ENCODE measurements at places on chromosomes 7 and 10.

GRCh38 chr10:132152896-132153580 lies 33.7 kb upstream of the DPYSL4 start:
- DNase-seq: no peak

GRCh38 chr10:35895331-35895730 lies 253.2 kb upstream of the FZD8 start:
- no peak for DNase-seq

DNA sequence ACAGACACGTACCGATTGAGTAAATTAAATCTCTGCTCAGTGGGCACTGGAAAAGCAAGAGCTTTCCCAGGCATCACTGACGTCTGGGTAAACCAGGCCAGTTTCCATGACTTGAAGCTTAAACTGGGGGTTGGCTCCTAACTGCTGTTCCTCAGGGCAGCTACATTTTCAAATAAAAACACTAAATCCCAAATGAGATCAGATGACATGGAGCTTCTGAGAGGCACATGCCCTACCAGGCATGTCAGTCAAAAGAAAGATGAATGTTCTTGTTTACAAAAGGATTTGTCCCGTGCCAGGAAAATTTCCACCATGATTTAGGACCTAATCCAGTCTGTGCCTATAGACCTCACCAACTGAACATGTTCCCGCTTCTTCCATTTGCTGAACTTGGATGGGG lies 220.2 kb downstream of the KCNMA1 start:
- no peak for DNase-seq

DNA sequence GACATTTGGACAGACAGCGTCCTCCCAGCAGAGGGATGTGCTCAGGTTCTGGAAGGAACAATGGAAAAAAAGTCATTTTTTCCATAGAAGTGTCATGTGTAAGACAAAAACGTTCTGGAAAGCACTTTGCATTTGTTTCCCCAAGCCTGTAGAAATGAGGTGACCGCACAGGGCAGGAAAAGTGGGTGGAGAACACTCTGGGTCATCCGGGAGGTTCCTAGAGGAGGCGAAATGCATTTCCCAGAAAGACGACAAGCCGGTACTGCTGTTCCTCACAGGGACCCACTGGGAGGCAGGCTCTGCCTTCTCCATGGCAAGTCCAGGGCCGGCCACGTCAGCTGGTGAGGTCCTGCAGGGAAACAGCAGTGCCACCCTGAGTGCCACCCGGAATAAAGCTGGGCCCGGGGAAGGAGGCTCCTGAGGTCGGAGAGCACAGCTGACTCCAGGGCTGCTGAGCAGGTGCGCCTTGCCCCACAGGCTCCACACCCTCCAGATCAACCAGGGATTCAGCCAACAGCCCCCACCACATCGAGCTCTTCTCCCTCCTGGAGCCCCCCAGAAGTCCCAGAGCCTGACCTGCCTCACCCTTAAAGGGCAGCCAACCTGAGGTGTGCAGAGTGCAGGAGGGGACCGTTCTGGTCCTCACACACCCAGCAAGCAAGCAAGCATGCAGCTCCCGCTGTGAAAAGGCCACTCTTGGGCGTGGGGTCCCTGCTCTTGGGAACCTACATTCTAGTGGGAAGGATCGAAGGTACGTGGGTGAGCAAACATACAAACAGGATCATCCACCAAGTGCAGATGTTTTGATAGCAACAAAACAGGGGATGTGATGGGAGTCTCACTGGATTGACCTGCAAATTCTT lies 28.8 kb upstream of the INPP5A start:
- DNase-seq: no peak

DNA sequence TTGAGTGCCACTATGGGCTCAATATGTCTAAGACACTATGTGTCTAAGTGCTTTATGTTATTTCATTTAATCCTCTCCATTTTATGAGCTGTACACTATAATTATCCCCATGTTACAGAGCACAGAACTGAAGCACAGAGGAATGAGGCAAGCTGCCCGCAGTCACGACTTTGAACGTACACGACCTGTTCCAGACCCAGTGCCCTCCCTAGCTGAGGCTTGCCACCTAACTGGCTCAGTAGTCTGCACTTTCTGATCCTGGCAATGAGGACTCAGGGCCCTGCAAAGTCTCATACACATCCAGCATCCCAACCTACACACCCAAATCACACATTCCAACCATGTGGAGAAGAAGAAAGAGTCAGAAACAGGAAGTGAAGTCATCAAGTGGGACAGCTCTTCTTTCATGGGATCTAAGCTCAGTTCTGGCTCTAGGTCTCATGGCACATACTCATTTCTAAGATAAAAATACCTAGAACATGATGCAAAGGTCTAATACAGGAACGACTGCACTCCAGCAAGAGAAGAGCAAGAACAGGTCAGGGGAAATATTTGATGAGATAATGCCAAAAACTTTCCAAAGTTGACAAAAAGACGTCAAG lies 42.4 kb upstream of the DDC start:
- no peak for DNase-seq

DNA sequence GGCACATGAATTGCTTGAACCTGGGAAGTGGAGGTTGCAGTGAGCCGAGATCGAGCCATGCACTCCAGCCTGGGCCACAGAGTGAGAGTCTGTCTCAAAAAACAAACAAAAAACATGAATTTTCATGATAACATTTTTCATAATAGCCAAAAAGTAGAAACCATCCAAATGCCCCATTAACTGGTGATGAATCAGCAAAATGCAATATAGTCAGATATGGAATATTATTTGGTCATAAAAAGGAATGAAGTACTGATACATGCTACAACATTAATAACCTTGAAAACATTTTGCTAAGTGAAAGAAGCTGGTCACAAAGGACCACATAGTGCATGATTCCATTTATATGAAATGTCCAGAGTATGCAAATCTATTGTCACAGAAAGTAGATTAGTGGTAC lies 24.5 kb upstream of the VCL start:
- no peak for DNase-seq

- no peak for DNase-seq
These were observed 18.3 kb downstream of the SKIDA1 start for GRCh38 chr10:21507150-21507549.

DNA sequence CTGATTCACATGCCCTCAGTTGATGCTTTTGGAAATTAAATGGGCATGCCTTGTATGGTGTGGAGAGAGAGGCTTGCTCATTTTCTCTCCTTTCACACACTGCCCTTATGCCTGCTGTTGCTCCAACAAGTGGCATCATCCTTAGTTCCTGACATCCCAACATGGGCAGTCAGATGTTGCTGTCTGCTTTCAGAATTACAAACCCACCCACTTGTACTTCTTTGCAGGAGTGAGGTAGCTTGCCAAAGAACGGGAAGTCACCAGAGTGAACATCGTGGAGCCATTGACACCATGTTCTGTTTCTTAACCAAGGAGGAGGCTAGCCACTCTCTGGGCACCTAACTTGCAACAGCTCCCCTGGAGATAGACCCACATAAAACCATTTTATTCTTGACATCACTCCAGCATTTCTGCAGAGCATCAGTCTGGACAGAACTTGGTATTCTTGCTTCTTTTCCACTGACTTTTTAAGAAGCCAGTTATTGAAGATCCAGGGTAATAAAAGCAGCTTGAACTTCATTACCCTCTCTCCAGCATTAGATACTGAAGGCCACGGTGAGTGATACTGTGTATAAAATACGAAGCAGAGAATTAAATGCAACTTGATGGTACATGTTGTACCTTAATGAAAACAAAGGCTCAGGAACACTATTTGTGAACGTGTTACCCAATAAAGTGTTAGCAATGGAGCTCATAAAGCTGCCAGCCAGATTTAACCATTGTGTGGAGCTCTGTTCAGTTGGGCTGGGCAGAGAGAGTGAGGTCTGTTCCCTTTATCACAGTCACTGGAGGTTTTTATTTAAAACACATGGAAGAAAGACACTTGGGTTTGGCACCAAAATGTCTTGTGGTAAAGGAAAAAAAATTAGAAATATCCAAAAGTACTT lies 195.8 kb upstream of the HABP2 start:
- DNase-seq: no peak

- no peak for DNase-seq
These were observed 9.2 kb upstream of the RP9 start for GRCh38 chr7:33118383-33118782.

DNA sequence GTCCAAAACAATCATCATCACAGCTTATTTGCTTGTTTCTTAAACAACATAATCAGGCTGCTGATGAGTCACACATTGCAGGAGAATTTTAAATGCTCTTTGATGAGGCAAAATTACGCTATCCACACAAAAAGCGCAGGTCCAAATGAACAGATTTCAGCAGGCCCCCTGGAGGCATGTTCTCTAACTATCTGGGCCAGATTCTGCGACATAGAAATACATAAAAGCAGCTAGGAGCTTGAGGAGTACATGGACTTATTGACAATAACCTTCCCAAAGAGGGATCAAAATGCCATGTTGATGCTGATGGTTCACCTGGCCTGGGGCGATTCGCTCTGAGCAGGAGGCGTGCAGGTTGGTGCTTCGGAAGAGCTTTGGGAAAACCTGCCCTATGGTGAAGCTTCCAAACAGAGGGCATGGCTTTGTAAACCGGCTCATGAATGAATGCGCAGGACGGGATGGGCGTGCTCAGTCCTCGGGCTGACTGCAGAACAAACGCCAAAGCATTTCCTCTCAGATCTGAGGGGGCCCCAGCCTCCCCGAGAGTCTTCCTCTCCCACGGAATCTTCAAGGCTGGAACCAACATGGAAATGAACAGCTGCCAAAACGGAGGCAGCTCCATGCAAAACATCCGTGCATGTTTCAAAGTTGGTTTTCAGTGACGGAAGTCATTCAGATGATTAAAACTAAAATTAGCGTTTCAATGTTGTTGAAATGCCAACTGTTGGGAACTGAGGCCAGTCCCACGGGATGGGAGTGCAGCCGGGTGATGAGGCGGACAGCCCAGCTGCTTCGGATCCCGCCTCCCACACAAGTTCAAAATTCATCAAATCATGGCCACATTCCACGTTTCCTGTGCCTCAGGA lies 179.6 kb downstream of the TCERG1L start:
- no peak for DNase-seq

DNA sequence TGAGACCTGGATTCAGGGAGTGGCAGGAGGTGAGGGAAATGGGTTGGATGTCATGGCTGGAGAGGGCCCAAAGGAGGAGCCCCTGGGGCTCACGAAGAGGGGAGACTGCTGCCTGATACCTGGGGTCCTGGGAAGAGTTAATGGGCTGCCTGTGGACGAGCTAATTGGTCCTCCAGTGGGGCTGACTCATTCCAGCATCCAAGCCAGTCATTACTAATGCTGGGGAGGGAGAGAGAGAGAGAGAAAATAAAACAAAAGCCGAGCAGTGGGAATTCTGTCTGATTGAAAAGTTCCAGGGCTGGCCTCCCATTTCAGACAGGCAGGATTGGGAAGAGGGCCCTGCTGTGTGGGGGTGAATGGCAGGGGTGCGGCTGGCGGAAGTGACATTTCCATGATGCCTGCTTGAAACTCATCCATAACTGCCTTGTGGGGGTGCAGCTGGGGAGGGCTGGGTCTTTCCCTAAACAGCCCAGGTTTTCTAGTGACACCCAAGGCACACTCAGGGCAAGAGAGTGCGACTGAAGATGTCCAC lies 297.8 kb downstream of the RPS24 start:
- no peak for DNase-seq

GRCh38 chr10:5910323-5911100 lies 20.5 kb downstream of the FBH1 start:
- no peak for DNase-seq

- DNase-seq: no peak
These were observed 116.1 kb downstream of the FAM53B start for GRCh38 chr10:124627866-124628675.

GRCh38 chr7:104089612-104090011 lies 100.2 kb upstream of the RELN start:
- no peak for DNase-seq

- no peak for DNase-seq
These were observed 37.8 kb downstream of the OSBPL3 start for GRCh38 chr7:24942226-24942625.

DNA sequence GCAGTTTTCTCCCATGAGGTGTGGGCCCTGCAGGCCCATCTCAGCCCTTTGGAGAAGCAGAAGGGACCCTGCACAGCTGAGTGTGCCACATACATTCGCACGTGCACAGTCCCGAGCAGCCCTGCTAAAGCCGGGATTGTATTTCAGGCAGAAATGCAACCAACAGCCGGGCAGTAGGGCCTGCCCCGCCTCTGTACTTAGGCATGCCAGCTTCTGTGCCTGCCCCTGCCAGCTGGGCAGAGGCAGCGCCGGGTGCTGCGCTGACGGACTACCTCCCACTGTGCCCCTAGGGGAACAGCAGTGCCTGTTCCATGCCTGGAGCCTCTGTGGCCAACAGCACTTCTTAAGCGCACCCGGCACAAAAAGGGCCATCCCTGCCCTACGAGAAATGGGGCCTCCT lies 170.3 kb downstream of the NEURL1 start:
- no peak for DNase-seq

GRCh38 chr10:123986736-123987135 lies 95.1 kb upstream of the CPXM2 start:
- DNase-seq: no peak

DNA sequence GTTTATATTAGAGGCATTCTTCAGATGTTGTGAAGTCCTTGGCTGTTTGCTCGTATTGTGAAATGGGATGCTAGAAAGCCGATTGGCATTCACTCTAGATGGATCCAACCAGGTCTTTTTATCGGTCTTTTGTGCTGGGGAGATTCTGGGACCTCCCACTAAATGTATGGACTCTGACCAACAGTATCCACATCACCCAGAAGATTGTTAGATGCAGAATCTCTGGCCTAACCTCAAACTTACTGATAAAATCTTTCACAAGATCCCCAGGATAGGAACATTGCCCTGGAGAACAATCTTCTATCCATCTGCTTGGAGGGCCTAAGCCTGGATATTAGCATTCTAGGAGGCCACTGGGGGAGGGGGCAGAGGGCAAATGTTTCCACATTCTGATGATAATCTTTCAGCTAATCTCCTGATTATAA lies 160.9 kb downstream of the PLXDC2 start:
- no peak for DNase-seq

DNA sequence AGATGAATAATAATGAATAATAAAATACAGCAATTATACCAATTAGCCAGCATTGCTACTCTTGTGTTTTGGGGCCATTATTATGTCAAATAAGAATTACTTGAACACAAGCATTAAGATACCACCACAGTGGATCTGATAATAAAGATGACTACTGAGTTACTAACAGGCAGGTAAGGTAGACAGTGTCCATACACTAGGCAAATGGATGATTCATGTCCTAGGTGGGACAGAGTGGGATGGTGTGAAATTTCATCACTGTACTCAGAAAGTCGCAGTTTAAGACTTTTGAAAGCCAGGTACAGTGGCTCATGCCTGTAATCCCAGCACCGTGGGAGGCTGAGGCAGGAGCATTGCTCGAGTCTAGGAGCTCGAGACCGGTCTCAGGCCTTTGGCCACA lies 8.7 kb upstream of the UNC5B start:
- no peak for DNase-seq

Measured in stimulated activated CD4-positive, alpha-beta T cell treated with anti-CD3 and anti-CD28 coated beads, Interleukin-2, amount 100 ng/mL, for 48 hours (primary cell).